Esophagus muscularis mucosa (tissue), 4 donors: ENCODE measurements at places on chromosomes 16 and 17. TPM values are rescaled to one million over a fixed set of nuclear protein-coding genes. Genes with fewer than 3 reads are reported as not detected.

DNA sequence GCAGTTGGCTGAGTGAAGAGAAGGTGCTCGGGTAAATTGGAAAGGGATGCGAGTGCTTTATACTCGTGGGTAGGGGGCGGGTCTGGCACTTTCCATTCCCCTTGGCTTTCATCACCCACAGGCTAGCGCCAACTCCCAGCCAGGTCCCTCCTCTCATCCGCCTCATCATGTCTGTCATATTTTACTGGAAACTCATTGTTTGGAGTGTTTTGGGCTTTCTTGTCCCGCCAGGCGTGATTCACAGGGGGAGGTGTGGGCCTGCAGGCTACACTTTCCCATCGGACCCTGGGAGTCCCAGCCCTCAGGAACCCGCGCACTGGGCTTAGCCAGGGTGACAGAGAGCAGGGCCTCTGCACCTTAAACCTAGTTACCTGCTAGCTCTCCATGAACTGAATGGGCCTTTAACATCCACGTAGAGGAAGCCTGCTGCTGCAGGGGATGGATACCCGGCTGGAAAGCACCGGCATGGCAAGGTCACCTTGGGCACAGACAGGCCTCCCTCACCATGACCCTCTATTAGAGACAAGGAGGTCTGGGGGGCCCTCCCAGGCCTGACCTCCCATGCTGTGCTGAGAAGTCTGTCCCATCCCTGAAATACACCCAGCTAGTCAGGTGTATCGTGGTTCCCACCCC is at the start of gene KRT14:
Gene KRT14, minus strand, starts transcription at position 33 of the 633 bp plus-strand sequence. CDS start 61 bp downstream, outside the sequence.
- H3K27me3 ChIP-seq: peaks cover 21% of the 10 kb centered on the region
- no peak within 1 kb of the TSS for H3K4me3 ChIP-seq
- no peaks in the 10 kb centered on the region for H3K4me1 ChIP-seq
- H3K36me3 ChIP-seq: no peaks in the 10 kb centered on the region
- no peak for DNase-seq

GRCh38 chr16:17365591-17366298 is 105.0 kb downstream of the XYLT1 start:
- no peak for DNase-seq
- peak overlapping the region; percentile 74 for H3K27ac ChIP-seq
- no peaks in the 10 kb centered on the region for H3K27me3 ChIP-seq
- no peaks in the 10 kb centered on the region for H3K36me3 ChIP-seq
- H3K4me3 ChIP-seq: no peak overlapping the region

DNA sequence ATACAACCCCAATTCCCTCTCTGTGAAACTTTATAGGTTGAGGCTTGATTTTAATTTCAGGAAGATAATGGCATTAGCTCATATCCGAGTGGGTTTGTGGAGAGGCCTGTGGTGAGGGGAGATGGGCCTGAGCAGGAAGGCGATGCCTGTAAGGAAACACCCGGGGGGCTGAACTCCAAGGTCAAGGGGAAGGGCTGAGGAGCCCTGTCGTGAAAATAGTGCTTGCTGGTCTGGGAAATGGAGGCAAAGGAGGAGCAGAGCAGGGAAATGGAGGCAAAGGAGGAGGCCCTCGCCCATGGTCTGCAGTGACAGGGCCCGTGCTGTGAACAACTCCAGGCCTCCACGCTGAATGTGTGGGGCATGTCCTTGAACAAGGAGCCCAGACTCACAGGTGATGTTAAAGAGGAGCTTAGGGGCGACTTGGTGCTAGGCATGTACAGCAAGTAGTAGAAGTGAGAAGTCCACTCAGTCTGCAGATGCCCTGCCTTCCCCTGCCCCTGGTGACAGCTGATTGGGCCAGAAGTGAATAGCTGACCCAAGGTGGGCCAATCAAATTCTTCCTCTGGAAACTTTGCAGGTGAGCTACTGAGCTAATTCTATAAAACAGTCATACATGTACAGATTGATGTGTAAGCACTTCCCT is 38.1 kb downstream of the MRPS23 start:
- H3K4me3 ChIP-seq: no peak overlapping the region
- H3K4me1 ChIP-seq: peaks cover 18% of the 10 kb centered on the region
- peak; percentile 72 for DNase-seq
- no peaks in the 10 kb centered on the region for H3K36me3 ChIP-seq

- H3K27ac ChIP-seq: no peak overlapping the region
- H3K4me3 ChIP-seq: no peak overlapping the region
- no peaks in the 10 kb centered on the region for H3K27me3 ChIP-seq
- no peak for DNase-seq
- H3K4me1 ChIP-seq: peaks cover 22% of the 10 kb centered on the region
- H3K36me3 ChIP-seq: no peaks in the 10 kb centered on the region
Observed at GRCh38 chr17:32523017-32523680, 36.4 kb downstream of the CDK5R1 start.

GRCh38 chr17:42618442-42619150 is 9.1 kb downstream of the TUBG1 start:
- DNase-seq: no peak
- H3K4me3 ChIP-seq: no peak overlapping the region
- peaks cover 12% of the 10 kb centered on the region for H3K4me1 ChIP-seq

DNA sequence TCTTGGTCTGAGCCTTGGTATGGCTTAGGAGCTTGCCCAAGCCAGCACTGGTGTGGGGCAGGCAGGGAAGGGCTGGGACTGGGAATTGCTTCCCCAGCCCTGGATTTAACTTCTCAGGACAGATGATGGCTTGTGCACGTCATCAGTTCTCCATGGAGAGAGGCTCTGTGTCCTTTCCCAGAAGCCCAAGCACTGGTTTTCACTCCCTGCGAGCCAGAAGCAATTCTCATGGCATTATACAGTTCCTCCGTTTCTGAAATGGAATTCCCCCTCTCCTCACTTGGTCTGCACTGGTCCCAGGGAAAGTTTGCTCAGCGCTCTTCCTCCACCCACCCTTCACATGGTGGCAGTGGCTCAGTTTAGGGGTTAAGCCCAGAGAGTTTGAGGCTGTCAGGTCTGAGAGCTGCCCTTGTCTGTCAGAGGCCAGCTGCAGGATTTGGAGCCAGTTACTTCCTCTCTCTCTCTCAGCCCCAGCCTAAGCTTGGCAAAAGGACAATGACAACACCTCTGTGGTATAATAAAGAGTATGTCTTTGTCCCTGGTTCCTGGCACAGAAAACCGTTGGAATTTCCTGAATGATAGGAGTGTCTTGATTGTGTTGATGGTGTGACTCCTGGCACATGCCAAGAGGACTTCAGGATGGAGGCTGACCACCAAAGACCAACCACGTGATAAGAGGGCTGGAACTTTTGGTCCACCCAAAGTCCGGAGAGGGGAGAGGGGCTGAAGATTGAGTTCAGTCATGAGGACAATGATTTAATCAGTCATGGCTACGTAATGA is 219.6 kb upstream of the TNRC6C start:
- DNase-seq: no peak
- no peak overlapping the region for H3K4me3 ChIP-seq
- peaks cover 48% of the 10 kb centered on the region for H3K4me1 ChIP-seq
- no peaks in the 10 kb centered on the region for H3K36me3 ChIP-seq
- H3K27ac ChIP-seq: peak overlapping the region; percentile 66

GRCh38 chr16:56675685-56676210 is 6.1 kb downstream of the MT1H start:
- no peak overlapping the region for H3K27ac ChIP-seq
- no peak for DNase-seq
- H3K36me3 ChIP-seq: no peaks in the 10 kb centered on the region
- H3K4me1 ChIP-seq: peaks cover 11% of the 10 kb centered on the region
- peak overlapping the region; percentile 30 for H3K4me3 ChIP-seq

DNA sequence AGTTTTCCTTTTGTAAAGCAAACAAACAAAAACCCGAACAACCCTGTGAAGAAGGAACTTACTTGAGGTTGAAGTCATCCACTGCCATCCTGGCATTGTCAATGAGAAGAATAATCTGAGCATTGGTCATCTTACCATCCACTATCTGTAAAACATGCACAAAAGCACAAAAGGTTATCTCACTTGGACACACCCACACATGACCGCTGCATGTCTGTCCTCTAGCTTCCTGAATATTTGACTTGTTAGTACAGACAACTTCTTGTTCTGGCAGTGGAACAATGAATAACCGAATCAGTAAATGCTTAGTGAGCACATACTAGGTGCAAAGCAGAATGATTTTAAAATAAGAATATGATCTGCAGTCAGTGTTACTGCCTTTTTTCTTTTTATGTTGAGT is 6.1 kb downstream of the KRT23 start:
- DNase-seq: no peak
- H3K4me1 ChIP-seq: no peaks in the 10 kb centered on the region
- no peaks in the 10 kb centered on the region for H3K27me3 ChIP-seq
- H3K36me3 ChIP-seq: no peaks in the 10 kb centered on the region

The CBX8 gene
- total RNA-seq: 1.7 TPM

GRCh38 chr16:31714903-31715504 is 158.6 kb upstream of the ZNF267 start:
- no peak overlapping the region for H3K4me3 ChIP-seq
- no peaks in the 10 kb centered on the region for H3K36me3 ChIP-seq
- H3K4me1 ChIP-seq: peaks cover 32% of the 10 kb centered on the region

DNA sequence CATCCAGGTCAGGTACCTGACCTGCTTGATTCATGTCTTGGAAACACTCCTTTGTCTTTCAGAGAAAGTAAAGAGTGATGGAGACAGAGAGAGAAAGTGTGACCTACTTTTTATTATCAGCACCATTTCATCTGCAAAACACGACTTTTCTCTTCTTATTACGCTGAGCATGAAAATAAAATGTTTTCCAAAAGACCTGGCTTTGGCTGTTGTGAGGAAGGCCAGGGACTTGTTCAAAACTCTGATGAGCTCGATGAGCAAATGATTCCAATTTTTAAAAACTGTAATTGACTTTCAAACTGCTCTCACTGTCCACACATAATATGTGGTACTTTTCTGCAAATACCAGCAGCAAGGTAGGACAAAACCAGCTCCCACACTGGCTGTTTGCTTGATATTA is 679.9 kb downstream of the MAF start:
- H3K4me1 ChIP-seq: no peaks in the 10 kb centered on the region
- H3K4me3 ChIP-seq: no peak overlapping the region
- H3K27me3 ChIP-seq: no peaks in the 10 kb centered on the region
- H3K36me3 ChIP-seq: no peaks in the 10 kb centered on the region
- no peak overlapping the region for H3K27ac ChIP-seq

GRCh38 chr17:38579934-38580333 is 25.8 kb downstream of the SRCIN1 start:
- DNase-seq: no peak
- H3K27me3 ChIP-seq: peaks cover 20% of the 10 kb centered on the region
- H3K27ac ChIP-seq: no peak overlapping the region
- H3K36me3 ChIP-seq: no peaks in the 10 kb centered on the region
- no peak overlapping the region for H3K4me3 ChIP-seq
- H3K4me1 ChIP-seq: peaks cover 34% of the 10 kb centered on the region

The KPNA2 gene
- total RNA-seq: 19.0 TPM

DNA sequence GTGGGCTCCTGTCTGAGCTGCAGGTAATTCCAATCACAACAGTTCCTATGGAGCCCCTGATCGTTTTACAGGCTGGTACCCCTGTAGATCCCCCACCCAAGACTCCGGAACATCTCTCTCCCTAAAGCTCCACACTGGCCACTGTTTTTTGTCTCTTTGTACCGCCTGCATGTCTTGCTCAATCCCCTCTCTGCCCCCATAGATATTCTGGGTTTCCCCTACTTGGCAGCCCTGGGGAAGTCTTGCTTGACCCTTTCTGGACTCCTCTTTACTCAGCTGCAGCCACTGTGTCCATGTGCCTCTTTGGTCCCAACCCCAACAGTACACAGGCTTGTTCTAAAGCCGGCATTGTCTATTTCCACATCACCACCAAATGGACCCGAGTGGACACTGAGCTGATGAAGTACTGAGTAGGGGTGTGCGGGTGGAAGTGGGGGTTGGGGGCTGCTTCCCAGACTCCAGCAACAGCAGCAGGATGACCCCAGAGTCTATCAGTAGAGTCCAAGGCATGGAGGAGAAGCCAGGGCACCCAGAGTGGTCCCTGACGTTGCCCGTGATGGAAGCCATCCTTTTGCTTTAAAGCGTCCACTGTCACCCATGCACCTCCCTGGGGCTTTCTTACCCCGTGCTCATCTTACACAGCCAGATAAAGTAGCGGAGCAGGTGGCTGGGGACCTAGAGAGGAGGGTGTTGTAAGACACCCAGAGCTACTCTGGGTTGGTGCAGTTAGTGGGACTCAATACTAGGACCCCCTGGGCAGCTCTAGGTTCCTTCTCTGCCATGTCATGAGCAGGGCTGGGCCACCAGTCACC is 6.4 kb downstream of the CD300LB start:
- H3K4me3 ChIP-seq: no peak overlapping the region
- DNase-seq: peak; percentile 75
- H3K27ac ChIP-seq: no peak overlapping the region
- H3K4me1 ChIP-seq: no peaks in the 10 kb centered on the region
- H3K27me3 ChIP-seq: peaks cover 10% of the 10 kb centered on the region

The SMIM22 gene
- total RNA-seq: not detected

The ABCA5 gene
- total RNA-seq: 13.3 TPM

DNA sequence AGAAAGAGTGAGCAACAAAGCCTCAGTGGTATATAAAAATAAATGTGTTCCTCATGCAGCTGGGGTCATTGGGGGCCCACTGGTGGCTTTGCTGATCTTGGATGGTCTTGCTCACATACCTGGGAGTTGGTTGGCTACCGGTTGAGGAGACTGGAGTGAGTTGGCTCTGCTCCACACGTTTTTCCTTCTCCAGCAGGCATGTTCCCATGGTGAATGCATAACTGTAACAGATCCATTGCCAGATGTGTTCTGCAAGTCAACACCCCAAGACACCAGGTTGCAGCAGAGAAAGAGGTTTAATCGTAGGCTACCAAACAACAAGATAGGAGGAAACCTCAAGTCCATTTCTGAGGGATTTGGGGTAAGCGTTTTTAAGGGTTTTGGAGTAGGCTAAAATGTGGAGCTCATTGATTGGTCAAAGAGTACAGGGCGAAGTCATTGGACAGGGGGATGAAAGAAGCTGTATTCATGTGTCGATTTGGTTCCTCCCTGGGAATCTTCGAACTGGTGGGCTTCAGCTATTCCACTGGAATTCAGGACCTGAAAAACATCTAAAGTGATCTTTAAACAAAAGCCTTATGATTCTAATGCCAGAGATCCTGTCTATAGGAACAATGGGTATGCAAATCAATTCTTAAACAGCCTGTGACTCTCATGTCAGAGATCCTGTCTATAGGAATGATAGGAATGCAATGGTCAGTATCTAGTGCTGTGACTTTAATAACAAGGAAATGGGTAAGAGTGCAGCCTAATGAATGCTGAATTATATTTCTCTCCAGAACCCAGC is 467.5 kb upstream of the C16orf82 start:
- no peaks in the 10 kb centered on the region for H3K36me3 ChIP-seq
- no peak overlapping the region for H3K4me3 ChIP-seq
- peaks cover 4% of the 10 kb centered on the region for H3K27me3 ChIP-seq
- DNase-seq: peak; percentile 45

- H3K27me3 ChIP-seq: peaks cover 80% of the 10 kb centered on the region
- no peak for DNase-seq
- no peaks in the 10 kb centered on the region for H3K36me3 ChIP-seq
- H3K4me1 ChIP-seq: no peaks in the 10 kb centered on the region
- H3K4me3 ChIP-seq: no peak overlapping the region
Observed at GRCh38 chr16:89003831-89004208, 26.8 kb upstream of the CBFA2T3 start.
